Effector memory CD4-positive, alpha-beta T cell (primary cell): ENCODE measurements at places on chromosomes 2 and 18.

DNA sequence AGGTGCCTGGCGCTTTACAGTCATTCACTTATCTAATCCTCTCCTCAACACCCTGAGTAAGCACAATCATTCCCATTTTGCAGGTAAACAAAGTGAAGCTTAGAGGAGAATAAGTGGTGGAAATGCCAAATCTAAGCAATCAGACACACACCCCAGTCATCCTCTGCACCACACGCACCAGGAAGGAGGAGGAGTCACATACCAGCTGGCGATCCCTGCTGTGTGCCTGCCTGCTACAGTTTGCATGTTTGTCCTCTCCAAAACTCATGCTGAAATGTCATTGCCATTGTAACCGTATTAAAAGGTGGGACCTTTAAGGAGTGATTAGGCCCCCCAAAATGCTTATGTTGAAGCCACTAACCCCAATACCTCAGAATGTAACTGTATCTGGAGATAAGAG lies 93.7 kb downstream of the LOXHD1 start:
- no peak overlapping the region for H3K27ac ChIP-seq
- no peaks in the 10 kb centered on the region for H3K4me1 ChIP-seq
- H3K36me3 ChIP-seq = no peaks in the 10 kb centered on the region
- no peak for DNase-seq
- no peaks in the 10 kb centered on the region for H3K27me3 ChIP-seq

- H3K4me1 ChIP-seq = no peaks in the 10 kb centered on the region
- H3K27ac ChIP-seq = no peak overlapping the region
- H3K36me3 ChIP-seq = no peaks in the 10 kb centered on the region
- H3K4me3 ChIP-seq = no peak overlapping the region
- no peaks in the 10 kb centered on the region for H3K27me3 ChIP-seq
Measured at GRCh38 chr2:3598912-3599854, 4.3 kb downstream of the COLEC11 start.

- H3K27me3 ChIP-seq = no peaks in the 10 kb centered on the region
- H3K27ac ChIP-seq = no peak overlapping the region
- H3K4me1 ChIP-seq = peaks cover 4% of the 10 kb centered on the region
- H3K36me3 ChIP-seq = no peaks in the 10 kb centered on the region
- no peak for DNase-seq
- H3K4me3 ChIP-seq = no peak overlapping the region
Measured at GRCh38 chr2:23530206-23530908, 145.4 kb downstream of the KLHL29 start.

DNA sequence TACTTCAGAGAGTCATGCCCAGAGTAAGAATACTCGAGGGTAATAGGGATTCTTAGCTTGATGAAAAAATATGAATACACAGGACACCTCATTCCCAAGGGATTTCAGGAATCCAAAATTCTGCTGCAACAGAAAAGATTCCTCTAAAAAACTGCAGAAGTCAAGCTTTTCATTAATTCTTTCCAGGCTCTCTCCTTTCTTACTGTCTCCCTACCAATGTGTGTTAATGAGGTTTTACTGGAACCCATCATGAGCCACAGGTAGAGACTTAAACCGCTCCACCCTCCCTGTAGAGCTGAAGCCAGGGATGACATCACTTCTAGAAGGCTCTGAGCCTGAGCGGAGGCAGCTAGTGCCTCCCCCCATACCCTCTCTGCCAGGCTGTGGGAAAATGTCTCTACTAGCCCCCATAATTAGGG lies 3.4 kb downstream of the SDC1 start:
- no peak for DNase-seq
- H3K4me3 ChIP-seq = no peak overlapping the region
- no peak overlapping the region for H3K27ac ChIP-seq

DNA sequence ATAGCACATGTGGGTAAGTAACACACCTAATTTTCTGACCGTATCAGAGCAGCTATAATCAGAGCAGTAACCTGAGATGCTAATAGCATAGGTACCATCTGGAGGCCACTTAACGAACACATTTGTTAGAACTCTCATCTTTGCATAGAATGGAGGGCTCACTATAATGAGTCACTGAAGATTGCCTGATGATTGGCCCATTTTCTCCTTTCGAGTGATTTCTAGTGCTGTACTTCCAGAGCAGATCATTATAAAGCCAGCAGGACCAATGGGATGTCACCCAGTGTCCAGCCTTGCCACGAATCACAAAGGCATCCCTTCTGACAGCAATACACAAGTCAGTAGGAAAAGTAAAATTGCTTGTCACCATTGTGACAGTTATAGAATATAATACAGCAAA lies 81.7 kb upstream of the REV1 start:
- no peak for DNase-seq
- H3K27me3 ChIP-seq = no peaks in the 10 kb centered on the region
- H3K36me3 ChIP-seq = no peaks in the 10 kb centered on the region
- H3K27ac ChIP-seq = no peak overlapping the region

DNA sequence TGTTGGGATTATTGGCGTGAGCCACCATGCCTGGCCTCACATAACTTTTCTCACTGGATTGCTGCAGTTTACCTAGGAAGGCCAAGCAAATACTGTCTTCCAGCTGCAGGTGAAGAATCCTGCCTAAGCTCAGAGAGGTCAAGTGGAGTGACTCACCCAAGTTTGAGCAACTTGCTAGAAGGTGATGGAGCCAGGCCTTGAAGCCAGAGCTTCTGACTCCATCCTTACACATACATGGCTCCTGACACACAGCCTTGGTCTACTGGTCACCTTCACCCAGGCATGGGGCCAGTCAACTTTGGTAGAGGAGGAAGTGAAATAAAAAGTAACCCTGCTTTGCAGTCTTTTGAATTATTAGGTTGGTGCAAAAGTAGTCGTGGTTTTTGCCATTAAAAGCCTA lies 93.5 kb downstream of the VWA3B start:
- no peaks in the 10 kb centered on the region for H3K36me3 ChIP-seq
- no peak overlapping the region for H3K27ac ChIP-seq
- no peaks in the 10 kb centered on the region for H3K4me1 ChIP-seq

DNA sequence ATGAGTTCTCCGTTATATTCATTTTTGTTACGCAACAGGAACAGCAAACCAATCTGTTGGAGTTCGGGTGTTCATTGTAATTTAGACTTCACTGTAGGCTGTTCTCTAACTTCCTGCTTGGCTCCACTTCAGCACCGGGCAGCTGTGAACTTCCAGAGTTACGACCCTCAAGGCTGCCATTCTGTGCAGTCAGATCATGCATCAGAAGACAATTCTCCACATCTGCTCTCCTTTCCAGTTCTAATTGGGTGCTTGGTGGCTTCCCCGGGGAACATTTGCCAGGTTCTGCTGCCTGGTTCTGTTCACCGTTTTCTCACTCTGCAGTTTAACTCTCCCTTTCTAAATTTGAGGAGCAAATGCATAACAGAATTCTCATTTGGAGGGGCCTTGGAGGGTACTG lies 237.7 kb downstream of the NYAP2 start:
- H3K27ac ChIP-seq = no peak overlapping the region
- H3K27me3 ChIP-seq = no peaks in the 10 kb centered on the region
- no peaks in the 10 kb centered on the region for H3K36me3 ChIP-seq
- DNase-seq = no peak
- no peaks in the 10 kb centered on the region for H3K4me1 ChIP-seq

GRCh38 chr18:54843314-54843713 lies 15.0 kb downstream of the RAB27B start:
- H3K4me3 ChIP-seq = no peak overlapping the region
- no peak for DNase-seq
- H3K27me3 ChIP-seq = no peaks in the 10 kb centered on the region
- H3K4me1 ChIP-seq = no peaks in the 10 kb centered on the region
- H3K36me3 ChIP-seq = no peaks in the 10 kb centered on the region
- no peak overlapping the region for H3K27ac ChIP-seq

DNA sequence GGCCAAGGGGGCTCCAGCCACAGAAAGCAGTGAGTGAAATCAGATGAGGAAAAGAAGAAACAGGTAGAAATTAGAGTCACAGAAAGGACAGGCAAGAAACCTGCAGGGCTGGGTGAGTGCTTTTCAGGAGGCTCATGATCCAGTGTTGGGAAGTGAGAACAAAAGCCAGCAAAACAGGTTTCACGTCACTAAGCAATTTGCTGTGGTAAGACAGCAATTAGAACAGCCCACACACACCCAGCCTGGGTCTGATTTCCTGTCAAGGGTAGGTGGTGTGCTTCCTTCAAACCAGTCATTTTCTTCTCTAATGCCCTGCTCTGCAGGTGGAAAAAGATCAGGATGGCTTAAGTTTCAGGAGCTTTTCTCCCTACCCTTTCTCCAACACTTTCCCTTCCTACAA lies 52.9 kb upstream of the XDH start:
- H3K27ac ChIP-seq = no peak overlapping the region
- H3K27me3 ChIP-seq = no peaks in the 10 kb centered on the region
- no peaks in the 10 kb centered on the region for H3K4me1 ChIP-seq
- DNase-seq = no peak
- H3K4me3 ChIP-seq = no peak overlapping the region

DNA sequence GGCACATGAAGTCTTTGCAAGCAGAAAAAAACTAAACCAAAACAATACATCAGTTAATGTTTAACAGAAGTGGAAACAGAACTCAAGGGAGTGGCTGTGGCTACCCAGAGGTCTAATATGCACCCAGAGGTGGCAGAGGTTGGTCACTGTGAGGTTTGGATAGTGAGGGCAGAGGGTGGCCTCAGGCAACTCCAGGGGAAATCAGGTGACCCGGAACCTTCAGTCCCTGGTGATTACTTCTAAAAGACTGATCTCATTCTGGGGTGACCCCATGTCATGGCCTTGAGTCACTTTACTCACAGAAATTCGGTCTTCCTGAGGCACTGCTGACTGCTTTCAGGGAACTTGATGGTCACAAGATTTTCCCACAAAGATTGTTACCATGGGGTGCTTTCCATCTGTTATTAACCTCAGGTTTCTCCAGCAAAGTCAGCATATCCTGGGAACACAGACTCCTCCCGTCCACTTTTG lies 99.4 kb downstream of the TMEM17 start:
- no peak overlapping the region for H3K27ac ChIP-seq
- no peaks in the 10 kb centered on the region for H3K27me3 ChIP-seq
- no peak for DNase-seq
- no peak overlapping the region for H3K4me3 ChIP-seq
